Diencephalon (tissue), 1 donor: ENCODE measurements at places on chromosomes 6 and 20. TPM values are rescaled to one million over a fixed set of nuclear protein-coding genes. Genes with fewer than 3 reads are reported as not detected.

The KCNG1 gene
- total RNA-seq: 22.8 TPM

The C6orf15 gene
- total RNA-seq: not detected

The SEL1L2 gene
- 0.23 TPM for total RNA-seq

The TP53TG5 gene
- not detected for total RNA-seq

The CLDN20 gene
- total RNA-seq: not detected

The LY86 gene
- total RNA-seq: 5.5 TPM

The PI16 gene
- total RNA-seq: 1.2 TPM

The CD24 gene
- total RNA-seq: 640 TPM

The MYLK4 gene
- 1.2 TPM for total RNA-seq

The BPIFA1 gene
- total RNA-seq: not detected

The IMPG1 gene
- not detected for total RNA-seq

The SYCP2 gene
- 4.2 TPM for total RNA-seq

The BNIP5 gene
- not detected for total RNA-seq

The SLPI gene
- total RNA-seq: not detected

The CD40 gene
- 0.92 TPM for total RNA-seq

The CAP2 gene
- 21.2 TPM for total RNA-seq
